Muscle of back (tissue), 13 donors: ENCODE measurements at places on chromosomes 6 and 20.

DNA sequence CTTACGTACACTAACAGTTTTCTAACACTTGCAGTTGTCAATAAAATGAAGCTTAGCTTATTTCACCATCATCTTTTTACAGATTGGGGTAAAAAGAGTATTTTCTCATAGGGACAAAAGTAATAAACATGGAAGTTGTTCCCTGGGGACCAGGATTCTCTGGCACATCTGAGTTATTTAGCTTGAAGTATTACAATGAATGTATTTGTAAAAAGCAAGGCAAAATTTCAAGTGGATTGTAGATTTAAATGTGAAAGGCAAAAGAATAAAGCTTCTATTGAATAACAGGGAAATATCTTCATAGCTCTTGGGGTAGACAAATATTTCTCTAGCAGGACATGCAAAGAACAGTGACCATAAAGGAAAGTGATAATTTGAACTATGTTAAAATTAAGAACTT, 260.0 kb upstream of the ECI2 start:
- no peak for DNase-seq

- DNase-seq = no peak
These were observed 57.3 kb downstream of the SULF2 start for GRCh38 chr20:47727909-47728361.

DNA sequence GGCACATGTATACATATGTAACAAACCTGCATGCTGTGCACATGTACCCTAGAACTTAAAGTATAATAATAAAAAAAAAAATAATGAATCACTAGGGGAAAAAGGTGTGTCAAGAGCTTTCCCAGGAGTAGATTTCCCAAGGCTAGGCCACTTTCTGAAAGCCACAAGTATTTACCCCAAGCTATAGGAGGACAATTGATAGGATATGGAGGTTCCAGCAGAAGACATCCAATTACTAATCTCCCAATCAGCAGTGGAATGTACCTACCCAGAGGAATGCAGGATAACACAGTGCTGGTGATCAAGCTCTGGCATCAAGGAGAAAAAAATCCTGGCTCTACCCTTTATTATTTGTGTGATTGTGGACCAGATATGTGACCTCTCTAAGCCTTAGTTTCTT, 562.7 kb downstream of the RFPL4B start:
- DNase-seq = no peak

DNA sequence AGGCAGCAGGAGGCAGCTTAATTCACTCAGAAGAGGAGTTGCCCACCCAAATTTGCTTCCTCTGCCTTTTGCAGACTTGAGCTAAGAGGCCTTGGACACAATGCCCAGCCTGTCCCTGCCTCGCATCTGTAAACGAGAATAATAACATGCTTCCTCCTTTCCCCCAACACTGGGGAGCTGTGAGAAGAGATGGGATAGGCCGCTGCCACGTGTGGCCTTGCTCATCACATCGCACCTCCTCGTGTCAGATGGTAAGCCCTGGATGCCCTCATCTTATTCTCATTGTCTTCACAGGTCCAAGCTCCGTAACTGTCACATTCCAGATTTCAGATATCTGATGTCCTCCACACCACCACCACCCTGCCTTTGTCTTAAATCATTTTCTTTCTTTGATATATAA, 13.1 kb upstream of the TUBB2B start:
- no peak for DNase-seq

DNA sequence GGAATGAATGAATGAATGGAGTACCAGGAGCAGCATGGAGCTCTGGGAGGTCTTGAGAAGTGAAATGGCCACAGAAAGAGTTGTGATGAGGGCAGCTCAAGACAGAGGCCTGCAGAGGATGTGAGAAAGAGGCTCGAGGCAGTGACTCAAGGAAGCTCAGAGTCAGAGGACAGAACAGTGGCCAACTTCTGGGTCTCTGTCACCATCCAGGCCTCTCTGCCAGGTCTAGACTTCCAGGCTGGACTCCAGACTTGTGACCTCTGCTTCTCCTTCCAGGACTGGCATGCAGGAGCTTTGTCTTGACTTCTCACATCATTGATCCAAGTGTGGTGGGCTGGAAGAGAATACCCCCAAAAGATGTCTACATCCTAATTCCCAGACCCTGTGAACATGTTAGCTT, 119.8 kb downstream of the TOX2 start:
- DNase-seq = no peak

DNA sequence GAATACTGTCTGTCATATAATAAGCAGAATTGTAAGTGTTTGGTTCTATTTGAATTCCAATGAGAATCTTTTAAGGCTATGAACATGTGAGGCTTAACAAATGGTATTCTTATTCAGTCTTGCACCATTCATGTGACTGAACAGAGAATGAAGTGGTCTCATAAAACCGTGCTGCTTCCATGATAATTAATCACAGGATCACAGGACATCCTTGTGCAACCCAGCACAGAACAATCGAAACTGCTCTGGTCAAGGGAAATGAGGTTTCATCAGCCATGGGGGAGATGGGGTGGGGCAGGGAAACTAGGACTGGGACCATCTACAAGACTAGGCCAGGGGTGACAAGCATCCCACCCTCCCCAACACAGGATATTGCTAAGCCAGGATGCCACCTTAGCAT, 6.0 kb downstream of the PPIL6 start:
- no peak for DNase-seq

GRCh38 chr6:46689657-46690056, 2.0 kb downstream of the TDRD6 start:
- no peak for DNase-seq

DNA sequence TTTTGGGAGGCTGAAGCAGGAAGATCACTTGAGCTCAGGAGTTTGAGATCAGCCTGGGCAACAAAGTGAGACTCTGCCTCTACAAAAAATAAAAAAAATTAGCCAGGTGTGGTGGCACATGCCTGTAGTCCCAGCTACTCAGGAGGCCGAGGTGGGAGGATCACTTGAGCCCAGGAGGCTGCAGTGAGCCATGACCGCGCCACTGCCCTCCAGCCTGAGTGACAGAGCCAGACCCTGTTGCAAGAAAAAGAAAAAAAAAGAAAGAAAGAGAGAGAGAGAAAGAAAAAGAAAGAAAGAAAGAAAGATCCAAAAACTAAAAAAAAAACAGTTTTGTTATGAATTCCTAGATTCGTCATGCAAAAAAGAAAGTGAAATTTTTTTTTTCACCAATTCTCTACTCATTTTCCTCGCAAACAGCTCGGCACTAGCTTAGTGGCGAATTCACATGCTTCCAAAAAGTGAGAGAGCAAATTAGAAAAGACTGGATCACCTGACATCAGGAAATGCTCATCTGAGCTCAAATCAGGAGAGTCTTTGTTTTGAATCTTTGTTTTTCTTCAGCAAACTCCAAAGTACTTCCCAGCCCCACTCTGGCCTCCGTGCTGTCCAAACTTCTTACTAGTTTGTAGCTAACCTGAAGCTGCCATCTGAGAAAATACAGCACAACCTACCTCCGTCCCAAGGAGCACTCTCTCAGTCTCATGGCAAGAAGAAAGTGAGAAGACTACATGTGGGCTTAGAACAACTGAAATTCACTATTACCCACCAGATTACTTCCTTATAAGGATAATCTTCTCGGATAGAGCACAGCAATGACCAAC, 27.0 kb downstream of the IPCEF1 start:
- no peak for DNase-seq
